ENCODE measurements at places on chromosomes 12 and 14.

- DNase-seq: no peak
These were observed 200.9 kb upstream of the CAND1 start for GRCh38 chr12:67068204-67068731.

DNA sequence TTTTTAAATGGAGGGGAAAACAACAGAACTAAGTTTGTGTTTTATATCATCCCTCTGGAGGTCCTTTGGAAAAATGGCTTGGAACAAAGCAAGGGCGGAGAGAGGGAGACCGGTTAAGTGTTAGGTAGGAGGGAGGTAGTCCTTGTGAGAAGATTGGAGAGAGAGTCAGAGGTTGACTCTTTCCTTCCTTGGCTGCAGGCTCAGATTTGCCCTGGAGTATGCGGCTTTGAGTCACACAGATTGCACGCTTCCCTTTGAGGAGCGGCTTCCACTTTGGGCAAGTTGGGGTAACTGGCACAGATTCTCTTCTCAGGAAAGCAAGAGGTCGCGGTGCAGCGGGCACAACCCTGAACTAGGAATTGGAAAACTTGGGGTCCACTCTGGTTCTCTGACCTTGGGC, 9.9 kb downstream of the SOCS2 start:
- DNase-seq: no peak

DNA sequence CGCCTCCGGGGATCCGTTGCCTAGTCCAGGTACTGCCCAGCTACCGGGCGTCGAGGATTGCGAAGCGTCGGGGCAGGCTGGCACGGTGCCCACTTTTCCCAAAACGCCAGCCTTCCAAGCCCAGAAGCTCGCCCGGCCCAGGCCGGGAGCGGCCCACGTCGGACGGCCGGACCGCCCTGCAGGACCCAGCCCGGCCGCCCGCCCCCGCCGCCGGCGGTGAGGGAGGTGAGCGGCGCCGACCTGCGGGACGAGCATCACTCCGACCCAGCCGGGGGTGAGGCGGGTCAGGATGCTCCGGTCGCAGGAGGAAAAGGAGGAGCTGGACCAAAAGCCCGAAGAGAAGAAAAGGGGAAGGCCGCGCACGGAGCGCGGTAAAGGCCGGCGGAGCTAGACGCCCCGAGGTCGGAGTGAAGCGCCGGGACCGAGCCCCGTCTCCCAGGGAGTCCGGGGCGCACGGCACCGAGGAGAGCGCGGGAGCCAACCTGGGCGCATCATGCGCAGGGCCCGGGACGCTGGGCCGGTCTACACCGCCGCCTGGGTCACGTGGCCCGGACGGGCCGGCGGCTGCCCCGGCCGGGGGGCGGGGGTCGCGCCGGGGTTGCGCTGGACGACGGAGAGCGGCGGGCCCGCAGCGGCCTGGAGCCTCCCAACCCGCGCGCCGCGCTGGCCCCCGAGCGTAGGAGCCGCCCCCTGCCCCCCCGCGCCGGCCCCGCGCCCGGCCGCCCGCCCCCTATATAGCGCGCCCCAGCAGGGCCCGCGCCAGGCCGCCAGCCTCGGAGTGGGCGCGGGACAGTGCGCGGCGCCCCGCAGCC, at the start of gene AQP5:
Gene AQP5 (plus strand): TSS at position 762 of the 812 bp plus-strand sequence. CDS start 146 bp downstream, outside the sequence.
- no peak for DNase-seq

DNA sequence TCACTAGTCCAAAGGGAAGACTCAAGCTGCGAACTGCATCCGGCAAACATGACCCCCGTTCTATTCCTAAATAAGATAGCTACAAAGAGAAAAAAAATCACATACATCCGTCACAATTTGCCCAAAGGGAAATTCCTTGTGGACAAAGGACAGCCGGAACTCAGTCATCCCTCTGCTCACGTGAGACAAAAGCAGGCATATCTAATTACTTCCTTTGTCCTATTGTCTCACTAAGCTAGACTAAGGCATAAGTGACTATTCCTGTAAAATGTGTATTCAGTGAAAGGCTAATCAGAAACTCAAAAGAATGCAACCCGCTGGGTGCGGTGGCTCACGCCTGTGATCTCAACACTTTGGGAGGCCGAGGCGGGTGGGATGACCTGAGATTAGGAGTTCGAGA, 27.2 kb upstream of the NINJ2 start:
- DNase-seq: no peak

DNA sequence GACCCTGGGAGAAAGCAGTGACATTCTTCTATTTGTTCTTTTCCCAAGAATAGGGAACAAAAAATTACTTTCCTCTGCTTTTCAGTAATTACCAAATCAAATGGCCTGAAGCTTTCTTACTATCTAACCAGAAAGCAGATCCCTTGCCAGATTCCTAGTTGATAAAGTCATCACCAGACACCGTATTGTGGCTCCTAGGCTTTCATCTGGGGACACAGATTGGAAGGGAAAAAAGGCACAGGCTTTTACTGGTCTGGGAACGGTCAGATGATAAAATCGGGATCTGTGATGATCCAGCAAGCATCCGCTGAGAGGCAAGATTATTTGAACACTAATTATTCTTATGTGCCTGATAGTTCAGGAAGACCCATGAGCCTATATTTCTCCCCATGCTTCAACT, 79.1 kb upstream of the BCL2L14 start:
- DNase-seq: no peak

DNA sequence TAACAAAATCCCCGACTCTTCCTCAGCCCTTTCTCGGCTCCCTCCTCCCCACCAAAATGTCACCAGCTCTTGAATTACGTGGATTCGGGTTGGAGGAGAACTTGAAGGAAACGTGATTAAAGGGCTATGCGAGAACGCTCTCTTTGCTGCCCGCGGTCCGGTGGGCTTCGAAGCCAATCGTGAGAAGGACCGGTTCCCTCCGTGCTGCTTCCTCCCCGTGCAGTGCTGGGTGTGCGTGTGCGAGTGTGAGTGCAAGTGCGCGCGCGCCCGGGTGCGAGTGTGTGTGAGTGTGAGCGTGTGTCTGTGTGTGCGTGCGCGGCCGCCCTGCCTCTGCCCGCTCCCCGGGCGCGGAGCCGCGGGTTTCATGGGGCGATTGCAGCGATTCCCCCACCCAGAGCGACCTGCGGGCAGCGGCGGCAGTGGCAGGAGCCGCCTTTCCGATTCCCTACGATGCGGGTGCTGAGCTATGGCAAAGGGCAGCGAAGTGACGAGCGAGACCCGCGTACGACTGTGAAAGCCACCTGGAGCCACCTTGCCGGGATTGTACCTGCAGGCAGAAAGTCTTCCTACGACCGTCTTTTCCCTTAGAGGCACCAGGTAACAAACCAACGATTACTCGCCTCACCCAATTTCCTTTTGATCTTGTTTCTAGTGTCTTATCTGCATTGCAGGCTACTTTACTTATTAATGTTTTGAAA, 1.4 kb downstream of the LRFN5 start:
- DNase-seq: no peak

GRCh38 chr14:61516964-61517653, 178.2 kb upstream of the HIF1A start:
- DNase-seq: no peak

GRCh38 chr12:88952562-88952942, 372.3 kb upstream of the KITLG start:
- DNase-seq: no peak

GRCh38 chr14:55374771-55375170, 36.9 kb downstream of the ATG14 start:
- no peak for DNase-seq

- no peak for DNase-seq
These were observed 2.9 kb upstream of the TDRD9 start for GRCh38 chr14:103925316-103925715.

- no peak for DNase-seq
These were observed 13.5 kb upstream of the CYP46A1 start for GRCh38 chr14:99670361-99671234.

DNA sequence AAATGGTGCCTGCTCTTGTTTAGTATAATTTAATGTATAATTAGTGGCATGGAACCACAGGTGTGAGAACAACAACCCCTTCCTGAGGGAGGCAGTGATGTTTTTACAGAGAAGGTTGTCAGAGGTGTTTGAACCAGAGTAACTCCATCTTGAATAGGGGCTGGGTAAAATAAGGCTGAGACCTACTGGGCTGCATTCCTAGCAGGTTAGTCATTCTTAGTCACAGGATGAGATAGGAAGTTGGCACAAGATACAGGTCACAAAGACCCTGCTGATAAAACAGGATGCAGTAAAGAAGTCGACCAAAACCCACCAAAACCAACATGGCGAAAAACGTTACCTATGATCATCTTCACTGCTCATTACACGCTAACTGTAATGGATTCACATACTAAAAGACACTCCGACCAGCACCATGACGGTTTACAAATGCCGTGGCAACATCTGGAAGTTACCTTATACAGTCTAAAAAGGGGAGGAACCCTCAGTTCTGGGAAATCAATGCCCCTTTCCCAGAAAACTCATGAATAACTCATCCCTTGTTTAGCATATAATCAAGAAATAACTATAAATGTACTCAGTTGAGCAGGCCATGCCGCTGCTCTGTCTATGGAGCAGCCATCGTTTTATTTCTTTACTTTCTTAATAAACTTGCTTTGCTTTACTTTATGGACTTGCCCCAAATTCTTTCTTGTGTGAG, 47.8 kb upstream of the LTA4H start:
- no peak for DNase-seq

GRCh38 chr12:64618953-64619590, 8.8 kb downstream of the RASSF3 start:
- DNase-seq: no peak

GRCh38 chr14:84581041-84581440, 948.9 kb upstream of the FLRT2 start:
- DNase-seq: no peak

DNA sequence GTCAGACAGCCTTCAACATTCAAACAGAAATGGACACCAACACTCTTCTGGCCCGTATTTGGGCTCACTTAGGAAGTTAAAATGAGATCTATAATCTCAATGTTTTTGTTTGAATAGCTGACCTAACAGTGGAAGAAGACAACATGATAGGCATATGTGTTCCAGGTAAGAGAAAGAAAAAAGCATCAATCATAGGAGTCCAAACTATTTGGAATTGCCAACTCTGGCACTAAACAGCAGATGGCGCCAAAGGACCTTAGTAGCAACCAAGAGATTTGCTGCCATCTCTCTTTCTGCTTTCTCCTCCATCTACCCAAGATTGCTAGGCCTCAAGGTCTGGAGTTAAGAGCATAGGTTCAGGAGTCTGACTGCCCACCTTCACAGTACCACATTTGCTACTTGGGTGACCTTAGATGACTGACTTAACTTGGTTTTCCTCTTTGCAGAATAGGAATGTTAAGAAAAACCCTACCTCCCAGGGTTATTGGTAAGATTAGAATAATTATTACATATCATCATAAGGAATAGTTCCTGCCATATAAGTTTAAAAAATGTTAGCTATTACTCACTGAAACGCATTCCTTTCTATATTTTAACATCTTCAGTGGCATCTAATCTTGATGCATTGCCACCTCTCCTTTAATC, 30.2 kb downstream of the PEX5 start:
- peak; percentile 77 for DNase-seq

DNA sequence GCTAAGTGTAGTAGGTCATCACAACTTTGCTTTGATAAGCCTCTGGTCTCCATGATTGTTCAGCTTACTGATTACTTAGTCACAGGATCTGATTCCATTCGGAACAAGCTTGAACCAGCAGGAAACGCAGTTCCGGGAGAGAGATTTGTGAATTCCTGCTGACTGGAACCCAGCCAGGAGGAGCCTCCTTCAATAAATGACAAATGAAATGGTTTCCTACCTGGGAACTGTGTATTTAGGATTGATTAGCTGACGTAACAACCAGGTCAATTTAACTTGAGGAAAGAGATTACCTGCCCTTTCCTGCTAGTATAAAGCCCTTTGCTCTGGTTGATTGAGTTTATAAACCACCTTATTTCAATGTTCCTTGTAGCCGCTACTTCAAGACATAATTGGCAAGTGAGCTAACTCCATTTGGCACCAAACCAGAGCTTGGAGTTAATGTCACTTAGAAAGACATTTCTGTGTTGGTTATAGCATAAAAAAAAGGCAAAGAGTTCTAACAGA, 35.1 kb upstream of the KCNH3 start:
- no peak for DNase-seq

DNA sequence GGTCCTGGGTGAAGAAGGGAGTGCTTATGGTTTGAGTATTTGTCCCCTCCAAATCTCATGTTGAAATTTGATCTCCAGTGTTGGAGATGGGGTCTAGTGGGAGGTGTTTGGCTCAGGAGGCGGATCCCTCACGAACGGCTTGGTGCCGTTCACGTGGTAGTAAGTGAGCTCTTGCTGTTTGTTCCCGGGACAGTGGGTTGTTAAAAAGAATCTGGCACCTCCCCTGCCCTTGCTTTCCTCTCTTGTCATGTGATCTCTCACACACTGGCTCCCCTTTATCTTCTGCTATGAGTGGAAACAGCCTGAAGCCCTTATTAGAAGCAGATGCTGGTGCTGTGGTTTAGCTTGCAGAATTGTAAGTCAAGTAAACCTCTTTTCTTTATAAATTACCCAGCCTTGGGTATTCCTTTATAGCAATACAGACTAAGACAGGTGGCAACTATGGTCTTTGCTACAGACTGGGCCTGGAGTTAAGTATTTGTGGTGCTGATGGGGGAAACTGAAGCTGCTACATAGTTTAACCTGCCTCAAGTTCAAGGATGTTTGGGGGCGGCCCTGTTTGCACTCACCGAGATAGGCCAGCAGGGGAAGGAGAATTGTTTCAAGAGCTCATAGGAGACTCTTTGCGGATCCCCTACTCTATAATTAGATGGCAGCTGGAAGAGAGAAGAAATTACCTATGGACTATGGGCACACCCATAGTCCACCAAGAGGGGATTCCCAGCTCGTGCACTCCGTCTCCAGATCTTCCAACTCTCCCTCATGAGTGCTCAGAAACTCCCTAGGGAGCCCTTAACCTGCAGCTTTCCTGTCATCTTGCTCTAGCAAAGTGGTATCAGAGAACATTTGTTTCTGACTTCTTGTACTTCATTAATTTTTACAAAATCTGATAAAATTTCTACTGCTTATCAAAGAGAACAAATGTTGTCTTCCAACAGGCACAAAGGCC, 164.6 kb downstream of the SLC15A5 start:
- DNase-seq: no peak

- DNase-seq: peak; percentile 38
These were observed at the start of gene LAG3 for GRCh38 chr12:6772331-6772695. Gene LAG3 (plus strand): TSS chr12:6772520. CDS start chr12:6772853, 333 bp downstream.

GRCh38 chr12:5915511-5915910, 29.5 kb downstream of the ANO2 start:
- DNase-seq: no peak

- no peak for DNase-seq
These were observed 138.5 kb downstream of the ANO2 start for GRCh38 chr12:5806371-5807089.

DNA sequence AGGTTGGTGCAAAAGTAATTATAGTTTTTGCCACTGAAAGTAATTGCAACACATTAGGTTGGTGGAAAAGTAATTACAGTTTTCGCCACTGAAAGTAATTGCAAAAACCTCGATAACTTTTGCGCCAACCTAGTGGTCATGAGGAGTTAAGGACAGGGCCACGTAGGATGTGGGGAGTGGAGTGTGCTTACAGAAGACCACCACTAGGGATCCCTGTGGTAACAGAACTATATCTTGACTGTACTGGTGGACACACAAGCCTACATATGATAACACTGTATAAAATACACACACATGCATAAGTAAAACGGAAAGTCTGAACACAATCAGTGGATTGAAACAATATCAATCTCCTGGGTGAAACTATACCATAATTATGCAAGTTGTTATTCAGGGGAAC, 187.4 kb upstream of the ABCD2 start:
- DNase-seq: no peak

GRCh38 chr14:91337699-91338335, 79.8 kb downstream of the CCDC88C start:
- DNase-seq: no peak

- DNase-seq: no peak
These were observed 18.6 kb upstream of the PTGR2 start for GRCh38 chr14:73833034-73833433.
